Kidney glomerular epithelial cell (primary cell): ENCODE measurements at places on chromosomes 4 and X.

- DNase-seq: no peak
Measured at GRCh38 chr4:123244137-123244536, 152.5 kb upstream of the SPRY1 start.

GRCh38 chr4:177105536-177105935 lies 204.1 kb upstream of the NEIL3 start:
- no peak for DNase-seq

DNA sequence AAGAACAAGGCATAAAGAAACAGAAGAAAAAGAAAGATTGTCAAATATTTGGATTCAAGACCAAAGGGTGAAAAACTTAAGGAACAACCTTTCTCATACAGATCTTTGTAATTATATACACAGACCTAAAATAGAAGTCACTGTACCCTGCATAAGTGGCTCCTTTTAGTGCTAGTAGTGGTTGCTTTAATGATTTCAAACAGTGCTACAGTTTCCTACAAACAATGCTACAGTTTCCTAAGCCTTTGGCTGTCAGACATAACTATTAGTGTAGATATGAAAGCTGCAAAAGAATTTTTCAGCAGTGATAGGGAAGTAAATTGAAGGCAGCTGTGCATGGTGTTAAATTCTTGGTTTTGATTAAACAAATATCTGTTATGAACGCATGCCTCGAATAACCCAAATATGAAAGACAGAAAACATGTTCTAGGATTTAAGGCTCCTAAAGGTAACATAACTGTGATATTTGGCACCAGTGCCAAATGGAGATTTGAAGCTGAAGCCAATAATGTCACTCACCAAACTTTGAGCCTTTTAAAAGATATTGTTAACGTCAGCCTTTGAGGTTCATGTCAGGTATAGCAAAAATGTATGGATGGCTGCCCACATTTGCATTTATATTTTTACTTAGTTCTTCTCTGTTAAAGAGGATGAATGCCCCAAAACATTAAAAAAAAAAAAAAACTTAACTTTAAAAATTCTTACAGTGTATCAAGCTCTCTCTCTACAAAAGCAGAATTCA lies 36.6 kb downstream of the SMARCAD1 start:
- DNase-seq: no peak

- no peak for DNase-seq
Measured at GRCh38 chr4:172480471-172480870, 667.3 kb downstream of the GALNTL6 start.

DNA sequence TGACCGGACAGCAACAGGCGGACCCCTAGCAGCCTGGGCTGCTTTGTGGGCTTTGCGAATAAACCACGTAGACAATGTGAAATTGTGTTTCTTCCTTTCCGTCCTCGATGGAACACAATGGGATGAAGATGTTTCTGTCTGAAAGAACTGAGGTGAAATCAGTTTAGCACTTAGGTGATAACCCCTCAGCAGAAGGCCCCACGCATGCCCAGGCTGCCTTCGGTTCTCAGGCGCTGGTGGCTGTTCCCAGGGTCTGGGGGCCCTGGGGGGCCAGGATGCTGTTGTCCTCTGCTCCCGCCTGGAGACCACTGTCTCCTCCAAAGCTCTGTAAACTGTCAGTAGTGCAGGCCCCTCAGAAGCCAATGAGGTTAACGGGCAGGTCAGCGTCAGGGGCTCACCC lies 73.9 kb upstream of the HGFAC start:
- DNase-seq: no peak

GRCh38 chr4:66728280-66728679 lies 817.0 kb downstream of the CENPC start:
- DNase-seq: no peak

- DNase-seq: no peak
Measured at GRCh38 chr4:2836391-2836859, 7.2 kb upstream of the ADD1 start.

- no peak for DNase-seq
Measured at GRCh38 chrX:48043056-48043455, 28.4 kb downstream of the ZNF630 start.

- DNase-seq: no peak
Measured at GRCh38 chr4:88599714-88600113, 7.4 kb downstream of the HERC3 start.

DNA sequence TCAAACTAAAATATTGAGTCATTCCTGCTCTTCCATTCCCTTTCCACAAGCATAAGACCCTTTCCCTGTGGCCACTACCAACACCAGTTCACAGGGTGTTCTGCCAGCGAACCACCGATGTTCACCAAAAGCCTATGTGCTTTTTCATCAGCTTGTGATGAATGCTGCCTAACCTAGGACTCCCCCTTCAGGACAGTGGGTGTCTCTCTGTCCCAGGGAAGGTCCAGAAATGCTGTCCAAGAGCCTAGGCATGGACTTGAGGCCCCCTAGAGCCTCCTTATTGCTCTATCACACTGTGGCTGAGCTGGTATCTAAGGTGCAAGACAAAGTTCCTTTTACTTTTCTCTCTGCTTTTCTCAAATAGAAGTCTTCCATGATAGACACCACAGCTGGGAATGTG lies 1015.6 kb downstream of the PCDH19 start:
- no peak for DNase-seq

DNA sequence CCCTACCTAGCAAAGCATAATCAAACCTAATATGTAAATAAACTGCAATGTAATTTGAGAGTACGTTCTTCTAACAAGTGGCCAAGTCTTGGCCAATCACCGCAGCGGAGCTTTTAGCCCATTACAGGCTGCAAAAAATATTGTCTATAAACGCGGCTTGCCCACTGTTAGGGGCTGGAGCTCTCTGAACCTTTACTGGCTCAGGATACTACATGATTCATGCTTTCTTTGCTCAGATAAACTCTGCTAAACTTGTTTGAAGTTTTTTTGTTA lies 990 bp upstream of the HADH start:
- DNase-seq: no peak

GRCh38 chrX:11423362-11423818 lies 130.2 kb downstream of the AMELX start:
- no peak for DNase-seq

DNA sequence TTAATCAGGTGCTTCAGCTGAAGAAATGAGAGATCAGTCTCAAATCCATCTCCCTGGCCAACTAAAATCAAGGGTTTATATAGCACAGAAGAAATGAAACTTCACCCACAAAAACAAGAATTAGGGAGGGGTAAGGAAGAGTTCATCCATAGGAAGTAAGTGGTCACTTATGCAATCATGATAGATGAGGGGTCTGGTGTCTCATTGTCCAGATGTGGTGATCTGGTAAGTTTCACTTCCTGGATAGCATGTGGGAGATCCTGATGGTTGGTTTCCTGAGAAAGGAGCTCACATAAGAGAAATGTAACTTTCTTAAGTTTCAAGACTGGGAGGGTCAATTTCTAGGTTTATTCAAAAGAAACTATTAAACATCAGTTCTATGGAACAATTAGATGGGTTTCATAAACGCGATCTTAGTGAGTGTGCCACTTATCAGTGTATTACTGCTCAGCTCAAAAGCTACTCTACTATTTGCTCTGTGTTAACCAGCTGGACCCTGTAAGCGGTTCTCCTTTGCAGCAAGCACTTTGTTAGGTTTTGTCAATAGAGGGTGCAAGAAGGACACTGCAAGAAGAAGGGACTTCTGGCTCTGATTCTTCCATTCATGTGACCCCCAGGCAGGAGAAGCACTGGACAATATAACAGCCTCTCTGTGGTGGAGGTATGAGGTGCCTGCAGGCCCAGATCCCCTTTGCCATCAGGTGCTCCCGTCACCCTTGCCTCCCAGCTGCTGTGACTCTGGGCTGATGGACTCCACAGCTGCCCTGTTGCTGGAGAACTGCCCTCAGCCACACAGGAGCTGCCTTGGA lies 35.4 kb upstream of the HPSE start:
- no peak for DNase-seq

- no peak for DNase-seq
Measured at GRCh38 chrX:153778181-153778580, 2.7 kb upstream of the SRPK3 start.

DNA sequence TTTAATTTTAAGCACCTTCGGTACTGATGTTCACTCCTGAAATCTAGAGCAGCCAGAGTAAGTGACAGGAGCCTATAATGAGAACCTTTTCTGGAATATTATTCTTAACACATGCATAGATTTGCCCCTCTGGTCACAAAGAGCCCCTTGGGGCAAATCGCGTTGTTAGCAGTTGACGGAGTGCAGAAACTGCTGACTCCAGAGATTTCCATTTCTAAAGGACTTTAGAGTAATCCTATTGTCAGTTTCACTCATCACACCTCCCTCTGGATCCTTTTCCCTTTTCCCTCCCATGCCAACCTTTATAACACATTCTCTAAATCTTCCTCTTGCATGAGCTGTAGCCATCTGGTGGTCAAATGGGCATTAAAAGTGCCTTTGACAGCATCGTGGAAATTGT lies 264.9 kb upstream of the PRPS2 start:
- no peak for DNase-seq

DNA sequence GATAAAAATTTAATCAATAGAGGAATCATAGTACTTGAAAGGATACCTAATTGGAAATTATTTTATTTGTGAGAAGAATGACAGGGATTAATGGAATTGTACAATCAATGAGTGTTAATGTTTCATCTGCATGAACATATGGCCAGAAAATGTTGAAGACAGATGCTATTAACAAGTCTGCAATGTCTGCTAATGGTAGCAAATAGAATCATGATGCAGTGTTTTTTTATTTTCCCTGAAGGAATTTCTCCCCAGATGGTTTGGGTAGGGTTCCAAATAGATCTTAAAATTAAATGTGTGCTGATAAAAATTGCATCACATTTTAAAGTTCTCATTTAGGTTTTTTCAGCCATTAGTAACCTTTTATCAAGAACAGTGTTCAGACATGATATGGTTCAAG lies 291.3 kb upstream of the TRAM1L1 start:
- DNase-seq: no peak
